A549 treated with RU486 at 1 μM for 4 hours (cell line): ENCODE measurements at places on chromosomes 7 and 10. TPM values are rescaled to one million over a fixed set of nuclear protein-coding genes. Genes with fewer than 3 reads are reported as not detected.

PUS7 gene
- 22.6 to 36.6 TPM (median 29.3 TPM) in 5 replicates for total RNA-seq

ZNF862 gene
- total RNA-seq, result 1.5 to 2.8 TPM (median 2.3 TPM) in 5 replicates

UNC5B gene
- 0.48 to 0.83 TPM (median 0.76 TPM) in 5 replicates for total RNA-seq

RP9 gene
- total RNA-seq, result 33.8 to 45.6 TPM (median 35.8 TPM) in 5 replicates
